Mesenchymal stem cell (in vitro differentiated cells and primary cell): ENCODE measurements at places on chromosomes 4 and X.

- H3K27ac ChIP-seq = peak overlapping the region; percentile 77
- H3K4me3 ChIP-seq = no peak overlapping the region
- DNase-seq = no peak
- no peaks in the 10 kb centered on the region for H3K36me3 ChIP-seq
- no peaks in the 10 kb centered on the region for H3K4me1 ChIP-seq
These were observed 182.1 kb downstream of the MOSPD2 start for GRCh38 chrX:15055146-15055930.

GRCh38 chr4:183907871-183908683 is 3.0 kb downstream of the STOX2 start:
- H3K27ac ChIP-seq = no peak overlapping the region
- no peak for DNase-seq
- H3K4me1 ChIP-seq = peaks cover 21% of the 10 kb centered on the region
- H3K36me3 ChIP-seq = no peaks in the 10 kb centered on the region
- peaks cover 54% of the 10 kb centered on the region for H3K27me3 ChIP-seq
- no peak overlapping the region for H3K4me3 ChIP-seq

- no peak for DNase-seq
- no peak overlapping the region for H3K4me3 ChIP-seq
- peak overlapping the region; percentile 99 for H3K27ac ChIP-seq
These were observed 164.1 kb downstream of the GASK1B start for GRCh38 chr4:158008551-158009218.

GRCh38 chr4:102500352-102500695 is 835 bp upstream of the NFKB1 start:
- no peaks in the 10 kb centered on the region for H3K27me3 ChIP-seq
- peak overlapping the region; percentile 73 for H3K27ac ChIP-seq
- H3K36me3 ChIP-seq = no peaks in the 10 kb centered on the region
- H3K4me3 ChIP-seq = no peak overlapping the region
- H3K4me1 ChIP-seq = peaks cover 3% of the 10 kb centered on the region

- no peak overlapping the region for H3K27ac ChIP-seq
- DNase-seq = no peak
- peaks cover 9% of the 10 kb centered on the region for H3K27me3 ChIP-seq
These were observed 14.6 kb downstream of the TMSB4X start for GRCh38 chrX:12989461-12989860.

DNA sequence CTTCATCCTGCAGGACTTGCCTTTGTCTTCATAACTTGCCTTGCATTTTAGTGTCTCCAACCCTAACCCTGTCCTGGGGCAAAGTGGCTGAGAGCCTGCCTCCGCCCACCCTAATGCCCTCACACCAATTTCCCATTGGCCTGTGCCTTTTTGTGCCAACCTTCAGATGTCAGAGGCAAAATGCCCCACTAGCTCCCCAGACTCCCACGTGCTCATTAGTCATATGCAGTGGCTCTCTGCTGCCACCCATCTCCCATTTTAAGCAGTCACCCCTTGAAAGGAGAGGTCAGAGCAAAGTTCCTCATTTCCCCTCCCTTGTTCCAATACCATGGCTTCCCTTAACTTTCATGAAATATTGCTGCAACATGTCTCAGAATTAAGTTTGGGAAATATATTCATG is 74.8 kb upstream of the PASD1 start:
- no peaks in the 10 kb centered on the region for H3K27me3 ChIP-seq
- H3K4me3 ChIP-seq = no peak overlapping the region
- no peak for DNase-seq
- no peaks in the 10 kb centered on the region for H3K4me1 ChIP-seq
- H3K27ac ChIP-seq = no peak overlapping the region

DNA sequence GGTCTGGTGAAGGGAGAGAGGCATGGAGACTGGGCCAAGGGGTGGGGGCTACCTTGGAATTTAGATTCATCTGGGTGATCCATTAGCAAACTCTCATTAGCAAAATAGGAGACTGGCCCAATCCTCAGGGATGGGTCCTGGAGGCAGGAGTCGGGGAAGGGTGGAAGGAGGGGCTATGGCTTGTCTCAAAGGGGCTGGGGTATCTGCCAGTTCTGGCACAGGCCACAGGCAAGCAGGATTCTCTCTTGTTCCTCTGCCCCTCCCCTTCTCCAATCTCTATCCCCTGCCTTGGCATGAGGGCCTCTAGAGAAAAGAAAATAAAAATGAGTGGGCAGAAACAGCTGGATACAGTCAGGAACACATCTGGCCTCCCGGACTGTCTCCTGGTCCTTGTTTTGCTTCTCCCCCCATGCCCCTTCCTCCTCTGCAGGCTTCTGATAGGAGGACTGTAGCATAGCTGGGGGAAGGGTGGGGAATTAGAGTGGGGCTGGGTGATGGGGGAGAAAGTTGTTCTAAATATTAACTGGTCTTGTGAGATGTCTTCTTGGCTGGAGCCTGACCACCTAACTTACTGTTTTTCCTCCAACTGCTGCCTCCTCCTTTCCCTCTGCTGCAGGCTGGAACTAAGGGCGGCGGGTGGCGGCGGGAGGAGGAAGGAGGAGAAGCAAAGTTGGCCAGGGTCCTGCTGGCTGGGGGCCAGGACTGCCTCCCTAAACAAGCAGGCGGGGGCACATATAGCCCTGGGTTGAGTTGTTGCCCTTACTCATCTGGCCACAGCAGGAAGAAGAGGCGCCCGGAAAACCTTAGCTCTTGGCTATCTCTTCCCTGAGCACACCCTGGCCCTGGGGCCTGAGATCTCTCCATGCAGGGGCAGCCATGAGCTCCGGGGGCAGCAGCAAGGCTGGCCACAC is 53.3 kb upstream of the LAS1L start:
- no peak overlapping the region for H3K4me3 ChIP-seq
- H3K36me3 ChIP-seq = no peaks in the 10 kb centered on the region
- no peaks in the 10 kb centered on the region for H3K27me3 ChIP-seq
- H3K27ac ChIP-seq = no peak overlapping the region
